Tongue (tissue), 3 donors: ENCODE measurements at places on chromosomes 4 and X. TPM values are rescaled to one million over a fixed set of nuclear protein-coding genes. Genes with fewer than 3 reads are reported as not detected.

Gene SPANXN1
- not detected for total RNA-seq

Gene PRSS12
- total RNA-seq = 24.0 TPM

Gene FGF2
- total RNA-seq = 19.2 TPM

Gene GAGE12J
- total RNA-seq = not detected

Gene GYPA
- 5.3 TPM for total RNA-seq

Gene MID1IP1
- 23.3 TPM for total RNA-seq

Gene SOD3
- 46.3 TPM for total RNA-seq

Gene PDZD11
- 19.2 TPM for total RNA-seq

Gene PLXNA3
- 15.4 TPM for total RNA-seq

Gene RBM47
- total RNA-seq = 31.6 TPM

Gene SPRY1
- 105 TPM for total RNA-seq

Gene HMGB3
- 16.6 TPM for total RNA-seq

Gene LRRC66
- 1.1 TPM for total RNA-seq

Gene DCAF12L2
- 12.2 TPM for total RNA-seq
